Eye (tissue), 1 donor: ENCODE measurements at places on chromosomes 7 and 10.

- DNase-seq: no peak
These were observed 75.9 kb downstream of the PPP1R3C start for GRCh38 chr10:91556691-91557566.

- DNase-seq: peak; percentile 78
These were observed at the start of gene SH3PXD2A for GRCh38 chr10:103855424-103855823. Gene SH3PXD2A, minus strand, starts transcription at chr10:103855576. Its CDS starts 310 bp downstream, at chr10:103855266.

DNA sequence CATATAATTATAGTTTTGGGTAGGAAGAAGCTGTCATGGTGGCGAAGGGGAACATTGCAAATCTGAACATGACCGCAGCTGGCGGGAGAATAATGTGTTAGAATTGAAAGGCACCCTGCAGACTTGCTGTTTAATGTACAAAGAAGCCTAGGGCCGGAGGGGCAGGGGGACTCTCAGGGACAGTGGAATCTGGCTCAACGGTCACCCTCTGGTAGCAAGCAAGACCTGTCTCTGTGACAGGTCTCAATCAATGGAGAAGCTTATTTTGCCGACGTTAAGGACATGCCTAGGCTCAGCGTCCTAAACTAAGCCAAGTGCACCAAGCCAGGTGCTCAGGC is 177.3 kb downstream of the NSUN6 start:
- no peak for DNase-seq

DNA sequence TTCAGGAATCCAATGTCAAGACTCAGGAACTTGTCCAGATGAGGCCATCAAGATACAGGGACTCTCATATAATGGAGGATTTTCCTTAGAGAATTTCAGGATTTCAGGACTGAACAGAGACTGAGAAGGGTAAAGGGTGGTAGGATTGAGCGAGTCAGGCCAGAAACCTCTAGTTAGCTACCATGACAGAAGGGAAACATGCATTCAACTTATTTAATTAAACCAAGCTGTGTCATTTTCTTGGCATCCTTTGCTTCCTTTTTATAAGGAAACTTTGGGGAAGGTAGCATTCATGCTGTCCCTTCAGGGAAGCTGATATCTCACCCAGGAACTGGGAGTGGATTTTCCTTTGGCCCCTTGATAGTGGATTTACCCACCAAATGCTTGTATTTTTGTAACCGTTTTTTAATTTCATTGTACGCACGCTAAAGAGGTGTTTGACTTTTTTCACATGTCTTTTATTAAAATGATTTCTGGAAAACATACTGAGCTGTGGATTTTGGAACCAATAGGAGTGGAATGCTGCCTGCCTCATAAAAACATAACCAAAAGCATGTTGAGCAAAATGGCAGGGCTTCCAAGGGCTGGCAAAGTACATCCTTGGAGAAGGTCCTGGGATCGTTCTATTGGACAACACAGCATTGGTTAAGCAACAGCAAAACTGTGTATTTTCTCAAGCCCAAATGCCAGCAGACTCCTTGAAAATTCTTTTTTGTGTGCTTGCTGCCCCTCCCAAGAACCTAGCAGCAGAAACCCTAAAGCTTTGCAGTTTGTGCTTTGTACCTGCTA is 104.5 kb downstream of the CXCL12 start:
- DNase-seq: peak; percentile 48

DNA sequence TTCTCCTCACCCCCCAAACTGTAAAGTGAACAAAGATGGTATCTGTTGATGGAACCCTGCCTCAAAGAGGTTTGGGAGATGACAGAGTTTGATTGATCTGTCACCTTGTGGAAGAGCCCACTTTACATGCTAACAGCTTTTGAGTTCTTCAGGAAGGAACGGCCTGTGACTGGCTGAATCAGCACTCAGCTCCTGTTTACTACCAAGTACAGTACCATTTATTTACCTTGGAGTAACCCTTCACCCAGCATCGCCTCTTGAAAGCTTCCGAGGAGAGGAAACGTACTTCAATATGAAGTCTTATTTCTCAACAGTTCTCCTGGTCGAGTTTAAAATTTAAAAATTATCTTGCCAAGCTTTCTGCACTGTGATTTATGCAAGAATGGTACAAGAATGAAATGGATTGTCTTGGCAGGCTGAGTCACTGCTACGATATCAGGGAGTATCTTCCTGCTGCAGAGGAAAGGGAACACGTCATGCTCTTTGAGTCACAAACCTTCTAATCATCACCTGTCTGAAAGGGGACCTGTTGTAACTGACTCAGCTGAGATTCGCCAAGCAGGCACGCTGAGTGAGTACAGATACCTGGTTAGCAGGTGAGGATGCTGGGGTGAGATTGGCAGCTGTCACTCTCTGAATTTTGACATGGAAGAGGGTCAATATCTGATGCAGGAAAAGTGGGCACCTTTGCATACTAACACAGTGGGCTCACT is 30.1 kb downstream of the KLF6 start:
- DNase-seq: no peak

DNA sequence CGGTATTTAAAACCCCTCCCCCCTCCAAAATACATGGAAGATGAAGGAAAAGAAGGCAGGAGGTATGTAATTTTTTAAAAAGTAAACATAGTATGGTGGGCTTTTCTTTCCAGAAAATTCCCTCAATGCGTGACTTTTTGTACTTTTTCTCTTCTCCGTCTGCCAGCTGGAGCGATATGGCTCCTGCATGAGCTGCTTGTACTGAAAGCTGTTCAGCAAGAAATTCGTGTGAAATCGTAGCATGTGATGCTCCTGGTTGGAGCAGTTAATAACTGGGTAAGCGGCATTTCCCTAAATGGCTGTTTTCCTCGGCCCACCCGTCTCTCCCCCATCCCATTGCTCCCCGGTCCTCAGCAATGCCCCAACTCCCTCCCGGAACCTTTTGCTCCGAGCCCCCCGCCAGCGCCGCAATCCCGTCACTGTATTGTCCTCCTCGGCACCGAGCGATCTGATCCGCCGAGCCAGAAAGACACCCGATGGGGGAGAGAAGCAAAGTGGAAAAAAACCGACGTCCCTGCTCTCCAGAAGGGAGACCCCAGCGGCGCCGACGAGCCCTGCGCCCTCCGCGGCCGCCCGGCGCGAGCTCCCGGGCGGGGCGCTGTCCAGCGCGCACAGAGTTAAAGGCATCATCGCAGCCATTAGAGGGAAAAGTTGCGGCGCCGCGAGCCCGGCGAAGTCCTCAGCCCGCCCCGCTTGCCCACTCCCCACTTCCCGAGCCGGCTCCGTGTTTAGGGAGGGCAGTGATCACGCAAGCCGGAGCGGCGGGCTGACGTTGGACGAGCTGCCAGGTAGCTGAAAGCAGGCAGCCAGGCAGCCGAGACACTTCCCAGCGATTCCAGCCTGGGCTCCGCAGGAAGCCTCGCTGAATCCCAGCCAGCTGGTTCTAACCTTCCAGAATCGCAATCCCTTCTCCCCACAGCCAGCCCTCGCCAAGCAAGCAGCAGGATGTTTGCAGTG is at the start of gene VSTM2A:
VSTM2A (plus strand) TSS at position 707 of the 957 bp plus-strand sequence. CDS start 356 bp downstream, outside the sequence.
- DNase-seq: peak; percentile 91

DNA sequence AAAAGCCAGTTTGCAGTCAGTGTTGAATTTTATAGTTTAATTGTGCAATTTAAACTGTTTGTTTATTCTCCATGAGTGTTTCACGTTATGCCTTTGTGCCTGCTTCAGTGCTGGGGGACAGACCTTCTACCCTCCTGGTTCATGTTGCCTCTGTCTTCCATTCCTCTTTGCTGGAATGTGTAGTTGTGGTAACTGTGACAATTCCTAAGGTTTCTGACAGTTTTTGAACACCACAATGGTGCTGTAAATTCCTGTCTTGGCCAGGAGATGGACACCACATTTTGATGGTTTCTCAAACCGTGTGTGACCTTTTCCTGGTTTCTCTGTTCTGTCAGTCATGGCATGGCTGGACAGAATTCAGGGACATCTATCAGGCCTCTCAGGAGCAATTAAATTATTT is 201.7 kb downstream of the BICC1 start:
- no peak for DNase-seq

GRCh38 chr10:51092402-51092801 is 18.1 kb downstream of the PRKG1 start:
- peak; percentile 28 for DNase-seq

DNA sequence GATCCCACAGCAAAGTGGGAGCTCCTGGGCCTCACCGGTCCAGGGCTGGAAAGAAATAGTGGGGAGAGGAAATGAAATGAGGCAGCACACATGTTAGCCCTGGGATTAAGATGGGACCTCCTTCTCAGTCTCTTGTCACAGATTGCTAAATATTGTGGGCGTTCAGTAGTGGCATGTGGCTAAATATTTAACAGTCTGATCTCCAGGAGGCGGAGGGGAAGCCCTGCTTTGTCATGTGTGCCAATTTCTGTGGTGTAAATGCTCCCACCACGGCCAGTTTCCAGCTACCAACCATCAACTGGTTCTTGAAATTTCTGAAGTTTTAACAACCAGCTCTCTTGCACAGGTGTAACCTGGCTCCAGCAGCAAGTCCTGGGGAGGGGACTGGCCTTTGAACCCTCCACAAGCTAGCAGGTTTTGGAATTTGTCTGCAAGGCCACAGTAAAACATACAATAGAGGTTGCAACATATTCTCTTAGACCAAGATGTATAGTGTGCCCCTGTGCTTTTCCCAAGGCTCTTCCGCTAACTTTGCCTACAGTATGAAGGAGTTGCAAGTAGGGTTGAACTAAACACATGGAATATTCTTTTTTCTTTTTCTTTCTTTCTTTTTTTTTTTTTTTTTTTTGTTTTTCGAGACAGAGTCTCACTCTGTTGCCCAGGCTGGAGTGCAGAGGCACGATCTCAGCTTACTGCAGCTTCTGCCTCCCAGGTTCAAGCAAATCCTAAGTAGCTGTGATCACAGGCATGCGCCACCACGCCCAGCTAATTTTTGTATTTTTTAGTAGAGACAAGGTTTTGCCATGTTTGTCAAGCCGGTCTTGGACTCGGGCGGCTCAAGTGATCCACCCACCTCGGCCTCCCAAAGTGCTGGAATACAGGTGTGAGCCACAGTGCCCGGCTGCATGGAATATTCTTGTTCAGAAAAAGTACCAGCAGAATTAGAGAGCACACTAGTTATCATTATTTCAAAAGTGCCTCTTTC is 103.1 kb upstream of the PCBD1 start:
- DNase-seq: no peak

DNA sequence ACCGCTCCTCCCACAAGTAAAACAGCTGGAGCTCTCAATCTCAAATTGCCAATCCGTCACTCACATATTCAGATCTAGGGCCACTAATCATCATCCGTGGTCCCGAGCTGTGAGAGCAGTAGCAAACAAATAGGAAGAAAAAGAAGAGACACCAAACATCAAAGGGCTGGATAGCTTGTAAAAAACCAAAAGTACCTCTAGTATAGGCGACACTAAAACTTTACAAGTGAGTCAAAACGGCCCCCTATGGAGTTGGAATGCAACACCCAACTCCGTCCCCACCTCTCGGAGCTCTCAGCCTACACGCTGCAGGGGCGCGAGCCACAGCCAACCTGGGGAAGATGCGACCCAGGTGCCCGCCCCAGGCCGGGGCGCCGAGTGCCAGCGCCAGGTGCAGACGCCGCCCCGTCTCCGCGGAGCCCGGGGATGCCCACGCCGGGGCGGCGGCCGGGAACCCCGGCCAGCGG is 581 bp downstream of the FAM3C start:
- peak; percentile 65 for DNase-seq

GRCh38 chr7:139591550-139592195 is 68.2 kb downstream of the CLEC2L start:
- DNase-seq: no peak

GRCh38 chr7:83410989-83411591 is 237.8 kb downstream of the SEMA3E start:
- DNase-seq: peak; percentile 81

- peak; percentile 74 for DNase-seq
These were observed 365.2 kb upstream of the ZMIZ1 start for GRCh38 chr10:78703593-78703992.

DNA sequence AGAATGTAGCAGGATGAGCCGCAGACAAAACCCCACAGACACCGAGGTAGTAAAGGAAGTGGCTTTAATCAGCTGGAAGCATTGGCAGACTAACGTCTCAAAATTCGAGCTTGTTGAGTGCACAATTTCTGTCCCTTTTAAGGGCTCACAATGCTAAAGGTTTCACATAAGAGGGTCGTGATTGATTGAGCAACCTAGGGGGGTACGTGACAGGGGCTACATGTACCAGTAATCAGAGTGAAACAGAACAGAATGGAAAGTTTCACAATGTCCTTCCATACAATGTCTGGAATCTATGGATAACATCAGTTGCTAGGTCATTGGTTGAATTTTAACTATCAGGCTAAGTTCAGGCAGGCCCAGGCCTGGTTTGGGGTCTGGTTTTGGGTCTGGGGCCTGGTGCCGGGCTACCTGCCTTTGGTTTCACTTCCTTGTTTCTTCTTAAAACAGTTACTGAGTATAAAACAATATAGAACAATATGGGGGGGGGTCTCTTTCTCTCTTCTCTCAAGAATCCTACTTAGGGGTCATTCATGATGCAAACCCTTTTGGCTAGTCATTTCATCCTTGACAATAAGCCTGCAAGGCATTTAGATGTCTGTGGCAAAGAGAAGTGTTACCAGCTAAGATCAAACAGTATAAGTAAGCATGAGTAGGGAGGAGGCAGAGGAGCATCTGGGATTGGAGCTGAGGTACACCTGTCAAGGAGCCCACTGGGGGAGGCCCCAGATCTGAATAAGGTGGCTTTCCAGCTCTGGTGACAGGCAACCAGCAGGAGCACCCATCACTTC is 364.1 kb downstream of the TNS3 start:
- DNase-seq: no peak

DNA sequence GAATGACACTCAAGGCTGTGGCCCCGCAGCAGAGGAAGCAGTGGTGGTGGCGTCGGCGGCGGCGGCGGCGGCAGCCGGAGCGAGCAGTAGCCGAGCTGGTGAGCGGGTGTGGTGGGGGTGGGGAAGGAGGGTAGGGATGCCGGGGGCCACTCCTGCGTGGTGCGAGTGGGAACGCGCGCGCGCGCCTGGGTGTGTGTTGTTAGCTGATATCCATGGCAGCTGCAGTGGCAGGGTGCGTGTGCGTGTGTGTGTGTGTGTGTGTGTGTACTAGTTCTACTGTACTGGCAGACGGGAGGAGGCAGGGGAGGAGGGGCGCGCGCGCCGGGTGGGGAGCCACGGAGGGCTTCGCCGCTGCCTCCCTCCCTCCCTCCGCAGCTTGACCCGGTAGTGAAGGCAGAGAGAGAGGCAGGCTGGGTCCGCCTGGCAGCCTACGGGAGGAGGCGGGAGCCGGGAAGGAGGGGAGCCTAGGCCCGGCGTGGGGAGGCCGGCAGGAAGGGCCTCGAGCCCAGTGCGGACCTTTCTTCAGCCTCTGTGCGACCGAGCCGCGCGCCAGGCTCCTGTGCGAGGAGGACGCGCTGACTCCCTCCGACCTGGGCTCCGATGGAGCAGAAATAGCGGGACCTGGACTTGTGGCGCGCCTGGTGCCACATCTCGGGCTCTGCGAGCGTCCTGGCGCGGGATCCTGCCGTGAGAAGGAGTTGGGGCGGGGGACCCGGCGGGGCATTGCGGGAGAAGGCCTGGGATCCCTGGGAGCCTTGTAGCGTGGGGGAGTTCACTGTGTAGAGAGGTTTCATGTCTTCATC is at the start of gene MAGI2:
MAGI2 (minus strand) TSS at position 110 of the 803 bp plus-strand sequence. CDS start 347 bp downstream, outside the sequence.
- DNase-seq: peak; percentile 94
